ENCODE measurements at places on chromosomes 5 and 9. TPM values are rescaled to one million over a fixed set of nuclear protein-coding genes. Genes with fewer than 3 reads are reported as not detected.

DNA sequence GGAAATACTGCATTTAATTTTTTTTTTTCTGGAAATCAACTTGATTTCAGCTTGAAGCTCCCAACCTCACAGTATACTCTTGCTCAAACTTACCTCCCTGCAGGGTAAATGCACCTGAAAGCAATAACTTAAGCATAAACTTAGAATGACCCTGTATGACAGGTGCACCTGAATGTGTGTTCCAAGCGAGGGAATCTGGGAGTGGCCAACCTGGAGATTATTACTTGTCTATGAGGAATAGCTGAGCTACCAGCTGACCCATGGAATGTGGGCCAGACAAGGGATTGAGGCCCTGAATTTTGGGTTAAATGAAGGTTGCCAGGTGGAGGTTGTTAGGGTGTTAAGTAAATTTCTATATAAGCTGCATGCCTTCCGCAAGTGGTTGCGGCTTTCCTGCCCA, 140.6 kb downstream of the OSTF1 start:
- peak; percentile 77 for DNase-seq
- no peak overlapping the region for H3K4me3 ChIP-seq
- no peaks in the 10 kb centered on the region for H3K27me3 ChIP-seq
- no peaks in the 10 kb centered on the region for H3K36me3 ChIP-seq
- peaks cover 45% of the 10 kb centered on the region for H3K4me1 ChIP-seq

DNA sequence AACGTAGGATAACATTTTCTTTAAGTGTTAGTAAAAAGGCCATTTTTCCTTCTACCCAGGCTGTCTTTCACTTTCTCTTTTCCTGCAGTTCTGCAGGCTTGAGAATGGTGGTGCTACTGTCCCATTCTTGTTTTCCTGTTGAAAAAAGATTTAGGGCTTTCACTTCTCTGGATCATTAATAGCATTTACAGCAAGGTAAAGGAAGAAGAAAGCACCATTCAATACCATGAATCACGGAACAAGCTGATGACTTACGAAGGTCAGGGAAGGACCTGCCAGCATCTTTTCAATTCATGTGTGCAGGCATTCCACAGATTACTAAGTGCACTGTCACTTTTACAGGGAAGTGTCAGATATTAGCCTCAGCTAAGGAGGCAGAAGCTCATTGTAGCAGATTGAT, 292.8 kb downstream of the YTHDC2 start:
- H3K4me1 ChIP-seq = no peaks in the 10 kb centered on the region
- no peak overlapping the region for H3K4me3 ChIP-seq
- no peaks in the 10 kb centered on the region for H3K36me3 ChIP-seq
- DNase-seq = no peak

DNA sequence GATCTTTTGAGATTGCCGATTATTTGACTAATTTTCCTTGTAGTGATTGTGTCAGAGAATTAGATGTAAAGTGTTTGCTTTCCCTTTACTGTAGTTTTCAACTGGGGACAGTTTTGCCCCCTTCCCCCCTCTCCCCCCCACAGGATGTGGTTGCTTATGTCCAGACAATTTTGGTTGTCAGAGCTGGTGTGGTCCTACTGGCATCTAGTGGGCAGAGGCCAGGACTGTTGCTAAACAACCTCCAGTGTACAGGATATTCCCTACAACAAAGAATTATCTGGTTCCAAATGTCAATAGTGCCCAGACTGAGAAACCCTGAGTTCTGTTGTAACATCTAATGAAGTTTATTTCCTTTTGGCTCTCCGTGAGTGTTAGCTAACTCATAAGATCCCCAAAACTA, 20.0 kb downstream of the TMEFF1 start:
- H3K27me3 ChIP-seq = no peaks in the 10 kb centered on the region
- no peaks in the 10 kb centered on the region for H3K4me1 ChIP-seq
- DNase-seq = no peak
- no peak overlapping the region for H3K4me3 ChIP-seq
- H3K27ac ChIP-seq = no peak overlapping the region

DNA sequence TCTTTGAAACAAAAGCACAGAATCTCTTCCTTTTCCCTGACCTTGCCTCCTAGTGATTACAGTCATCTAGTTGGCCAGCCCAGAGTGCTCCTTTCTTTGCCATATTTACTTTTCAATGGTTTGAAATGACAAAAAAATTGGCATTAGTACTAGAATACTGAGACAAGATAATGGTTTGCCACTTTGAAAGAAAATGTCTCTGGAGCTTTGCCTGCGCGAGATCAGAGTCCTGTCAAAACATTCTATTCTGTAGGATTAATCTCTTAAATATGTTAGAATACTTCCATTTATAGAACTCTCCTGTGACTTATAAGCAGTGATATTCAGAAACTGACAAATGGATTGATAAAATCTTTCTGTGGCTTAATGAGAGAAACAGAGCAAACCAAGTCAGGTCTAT, 484.0 kb upstream of the IZUMO3 start:
- no peaks in the 10 kb centered on the region for H3K4me1 ChIP-seq
- H3K36me3 ChIP-seq = no peaks in the 10 kb centered on the region
- H3K27me3 ChIP-seq = no peaks in the 10 kb centered on the region

- H3K27ac ChIP-seq = no peak overlapping the region
- H3K4me3 ChIP-seq = no peak overlapping the region
- peaks cover 21% of the 10 kb centered on the region for H3K36me3 ChIP-seq
Observed at GRCh38 chr5:65994117-65994786, 67.9 kb downstream of the ERBIN start.

GRCh38 chr5:57863661-57864060, 381.1 kb upstream of the ACTBL2 start:
- peak; percentile 43 for DNase-seq
- H3K36me3 ChIP-seq = no peaks in the 10 kb centered on the region
- H3K27me3 ChIP-seq = no peaks in the 10 kb centered on the region
- H3K27ac ChIP-seq = peak overlapping the region; percentile 99

GRCh38 chr5:125408448-125409233, 662.2 kb upstream of the ZNF608 start:
- peak; percentile 85 for DNase-seq
- H3K27me3 ChIP-seq = no peaks in the 10 kb centered on the region
- no peaks in the 10 kb centered on the region for H3K36me3 ChIP-seq
- peaks cover 45% of the 10 kb centered on the region for H3K4me1 ChIP-seq
- no peak overlapping the region for H3K4me3 ChIP-seq

DNA sequence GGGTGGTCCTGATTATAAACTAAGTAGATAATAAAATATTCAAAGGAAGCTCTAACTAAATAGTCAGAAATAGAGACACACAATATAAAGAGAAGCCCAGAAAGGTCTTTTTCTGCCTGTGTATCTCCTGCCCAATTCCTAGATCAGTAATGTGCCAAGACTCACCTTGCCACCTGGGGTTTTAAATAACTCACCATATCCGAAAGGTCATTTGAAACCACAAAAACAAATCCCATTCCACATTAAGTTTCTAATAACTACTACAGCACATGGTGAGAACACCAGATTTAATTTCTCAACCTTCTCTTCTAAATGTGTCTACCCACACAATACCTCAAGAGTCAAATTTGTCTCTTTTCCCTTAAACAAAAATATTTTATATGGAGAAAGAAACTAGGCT, 75.2 kb downstream of the ZNF608 start:
- H3K36me3 ChIP-seq = no peaks in the 10 kb centered on the region
- DNase-seq = no peak
- H3K27ac ChIP-seq = no peak overlapping the region
- no peaks in the 10 kb centered on the region for H3K4me1 ChIP-seq
- H3K27me3 ChIP-seq = no peaks in the 10 kb centered on the region
- H3K4me3 ChIP-seq = no peak overlapping the region

GRCh38 chr5:18605186-18605585, 970.9 kb downstream of the TAF11L14 start:
- H3K4me3 ChIP-seq = no peak overlapping the region
- no peak overlapping the region for H3K27ac ChIP-seq
- H3K36me3 ChIP-seq = no peaks in the 10 kb centered on the region
- H3K27me3 ChIP-seq = no peaks in the 10 kb centered on the region
- DNase-seq = no peak
- no peaks in the 10 kb centered on the region for H3K4me1 ChIP-seq

DNA sequence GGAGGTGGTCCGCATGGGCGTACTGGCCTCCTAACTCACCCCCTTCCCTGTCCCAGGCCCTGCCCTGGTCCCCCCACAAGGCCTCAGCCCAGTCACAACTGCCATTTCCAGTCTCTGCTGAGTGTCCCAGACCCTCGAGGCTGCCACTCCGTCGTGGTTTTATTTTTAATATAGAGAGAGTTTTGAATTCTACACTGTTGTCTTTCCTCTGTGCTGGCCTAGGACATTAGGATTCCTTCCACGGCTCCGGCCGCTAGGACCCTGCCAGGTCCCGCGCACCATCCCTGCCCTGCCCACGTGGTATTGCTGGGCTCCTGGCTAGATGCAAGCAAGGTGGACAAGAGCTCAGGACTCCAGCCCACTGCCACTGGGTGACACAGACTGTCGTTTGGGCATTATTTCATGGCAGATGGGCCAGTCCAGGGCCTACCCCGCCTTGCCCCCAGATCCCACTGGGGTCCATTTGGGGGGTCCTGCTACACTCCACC, 53.3 kb downstream of the SAR1B start:
- H3K36me3 ChIP-seq = no peaks in the 10 kb centered on the region
- H3K27ac ChIP-seq = no peak overlapping the region
- no peak overlapping the region for H3K4me3 ChIP-seq
- no peaks in the 10 kb centered on the region for H3K4me1 ChIP-seq
- no peak for DNase-seq

- H3K36me3 ChIP-seq = no peaks in the 10 kb centered on the region
- H3K4me3 ChIP-seq = no peak overlapping the region
- H3K27me3 ChIP-seq = no peaks in the 10 kb centered on the region
Observed at GRCh38 chr5:150653145-150653761, 7.8 kb upstream of the MYOZ3 start.

Gene PTPRD
- not detected for total RNA-seq

Gene CPLANE1
- total RNA-seq = 32.5 TPM

Gene PRDM9
- total RNA-seq = not detected

Gene LHX3
- 0.22 TPM for total RNA-seq

Gene MVB12B
- 6.7 TPM for total RNA-seq

Gene CDKN2A
- 404 TPM for total RNA-seq

Measured in PC-9 (cell line).